NCI-H1048 (cell line): ENCODE measurements at places on chromosomes 7 and 10.

DNA sequence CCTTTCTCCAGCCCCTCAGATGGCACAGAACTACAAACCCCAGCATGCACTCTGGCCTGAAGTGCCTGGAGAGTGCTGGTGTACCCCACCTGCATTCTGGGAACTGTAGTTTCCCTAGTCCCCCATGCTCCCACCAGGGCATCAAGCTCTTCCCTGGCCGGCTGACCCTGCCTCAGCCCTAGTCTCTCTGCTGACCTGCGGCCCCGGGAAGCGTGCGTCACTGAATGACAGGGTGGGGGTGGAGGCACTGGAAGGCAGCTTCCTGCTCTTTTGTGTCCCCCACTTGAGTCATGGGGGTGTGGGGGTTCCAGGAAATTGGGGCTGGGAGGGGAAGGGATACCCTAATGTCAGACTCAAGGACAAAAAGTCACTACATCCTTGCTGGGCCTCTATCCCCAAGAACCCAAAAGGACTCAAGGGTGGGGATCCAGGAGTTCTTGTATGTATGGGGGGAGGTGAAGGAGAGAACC lies 2.1 kb downstream of the NOS3 start:
- no peak for DNase-seq

GRCh38 chr7:101586906-101587677 lies 42.0 kb downstream of the MYL10 start:
- DNase-seq: no peak

DNA sequence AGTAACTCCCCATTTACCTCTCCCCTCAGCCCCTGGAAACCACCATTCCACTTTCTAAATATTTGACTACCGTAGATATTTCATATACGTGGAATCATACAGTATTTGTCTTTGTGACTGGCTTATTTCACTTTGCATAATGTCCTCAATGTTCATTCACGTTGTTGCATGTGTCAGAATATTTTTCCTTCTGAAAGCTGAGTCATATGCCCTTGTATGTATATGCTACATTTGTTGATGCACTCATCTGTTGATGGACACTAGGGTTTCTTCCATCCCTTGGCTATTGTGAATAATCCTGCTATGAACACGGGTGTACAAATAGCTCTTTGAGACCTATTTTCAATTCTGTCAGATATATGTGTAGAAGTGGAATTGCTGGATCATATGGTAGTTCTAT lies 25.8 kb upstream of the TSPAN13 start:
- DNase-seq: no peak

- no peak for DNase-seq
Measured at GRCh38 chr10:35874311-35875015, 232.4 kb upstream of the FZD8 start.

DNA sequence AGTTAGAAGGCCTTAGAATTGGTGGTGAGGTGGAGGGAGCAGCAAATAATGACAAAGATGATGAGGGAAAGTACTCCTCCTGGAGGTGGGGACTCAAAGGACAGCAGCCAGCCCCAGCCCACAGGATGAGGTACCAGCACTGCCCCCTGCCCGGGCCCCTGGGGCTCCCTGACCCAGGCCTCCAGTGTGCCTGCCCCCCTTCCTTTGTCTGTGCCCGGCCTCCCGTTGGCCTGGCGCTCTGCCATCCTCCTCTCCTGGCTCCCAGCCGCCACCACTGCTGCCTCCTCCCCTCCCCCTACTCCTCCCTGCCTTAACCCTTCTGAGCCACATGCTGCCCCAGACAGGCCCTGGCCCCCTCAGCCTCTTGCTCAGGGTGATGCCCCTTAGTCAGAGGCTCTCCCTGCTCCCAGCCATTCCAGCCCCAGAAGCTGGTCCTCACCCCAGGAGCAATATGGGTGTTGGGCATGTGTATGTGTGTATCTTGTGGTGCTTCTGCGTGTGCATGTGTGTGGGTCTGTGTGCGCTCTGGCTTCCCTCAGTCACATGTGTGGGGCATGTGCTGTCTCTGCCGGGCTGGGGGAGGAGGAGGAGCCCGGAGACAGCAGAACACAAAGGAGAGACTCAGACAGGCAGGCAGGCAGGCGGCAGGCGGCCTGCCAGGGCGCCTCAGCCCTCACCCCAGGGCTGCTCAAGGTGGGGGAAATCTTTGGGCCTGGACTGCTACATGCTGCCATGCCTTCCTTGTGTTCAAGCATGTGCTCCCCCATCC lies 2.6 kb downstream of the LDB1 start:
- no peak for DNase-seq
